ENCODE measurements at places on chromosomes 16 and 17. TPM values are rescaled to one million over a fixed set of nuclear protein-coding genes. Genes with fewer than 3 reads are reported as not detected.

- DNase-seq, result no peak
- no peak overlapping the region for H3K4me3 ChIP-seq
- H3K36me3 ChIP-seq, result no peaks in the 10 kb centered on the region
- H3K27me3 ChIP-seq, result no peaks in the 10 kb centered on the region
- no peaks in the 10 kb centered on the region for H3K4me1 ChIP-seq
These were observed 140.9 kb upstream of the WSB1 start for GRCh38 chr17:27153005-27153404.

DNA sequence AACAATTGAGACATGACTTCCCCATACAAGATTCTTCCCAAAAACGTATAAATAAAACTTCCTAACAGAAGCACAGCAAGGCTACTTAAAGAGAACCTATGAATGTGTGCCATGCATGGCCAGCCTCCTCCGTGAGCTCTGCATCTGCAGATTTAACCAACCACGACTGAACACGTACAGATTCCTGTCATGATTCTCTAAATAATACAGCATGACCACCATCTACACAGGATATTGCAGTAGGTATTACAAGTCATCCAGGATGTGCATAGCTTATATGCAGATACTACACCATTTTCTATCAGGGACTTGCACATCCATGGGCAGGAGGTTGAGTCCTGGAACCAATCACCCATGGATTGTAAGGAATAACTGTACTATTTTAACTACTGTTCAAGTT lies 1.4 kb upstream of the QRICH2 start:
- no peak overlapping the region for H3K27ac ChIP-seq
- H3K4me3 ChIP-seq, result no peak overlapping the region
- no peaks in the 10 kb centered on the region for H3K27me3 ChIP-seq
- DNase-seq, result no peak
- H3K36me3 ChIP-seq, result peaks cover 18% of the 10 kb centered on the region

- no peaks in the 10 kb centered on the region for H3K36me3 ChIP-seq
- no peaks in the 10 kb centered on the region for H3K4me1 ChIP-seq
- no peak overlapping the region for H3K4me3 ChIP-seq
These were observed 6.7 kb downstream of the SPACA3 start for GRCh38 chr17:32998111-32998886.

DNA sequence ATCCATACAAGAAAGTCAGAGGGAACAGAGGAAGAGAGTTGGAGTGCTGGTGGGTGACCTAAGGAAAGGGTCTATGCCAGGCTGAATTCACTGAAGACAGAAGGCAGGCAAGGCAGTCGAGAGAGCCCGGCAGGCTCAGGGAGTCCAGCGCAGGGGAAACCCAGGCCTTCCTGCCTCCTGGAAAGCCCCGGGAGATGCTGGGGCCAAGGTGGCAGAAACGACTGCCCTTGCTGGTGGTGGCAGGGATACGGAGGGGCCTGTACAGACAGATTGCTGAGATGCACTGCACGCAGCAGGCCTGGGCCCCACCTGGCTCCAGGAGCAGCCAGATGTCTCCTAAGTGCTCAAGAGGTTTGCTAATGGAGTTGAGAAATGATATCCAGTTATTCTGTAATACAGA lies 59.8 kb downstream of the GTF3C1 start:
- peaks cover 16% of the 10 kb centered on the region for H3K4me1 ChIP-seq
- no peak overlapping the region for H3K4me3 ChIP-seq
- peaks cover 67% of the 10 kb centered on the region for H3K36me3 ChIP-seq
- H3K27me3 ChIP-seq, result no peaks in the 10 kb centered on the region
- H3K27ac ChIP-seq, result no peak overlapping the region

- DNase-seq, result no peak
- H3K27ac ChIP-seq, result no peak overlapping the region
- no peaks in the 10 kb centered on the region for H3K27me3 ChIP-seq
- H3K4me3 ChIP-seq, result no peak overlapping the region
These were observed 39.8 kb downstream of the USP43 start for GRCh38 chr17:9684955-9685621.

NAGS gene
- 10.7 TPM for total RNA-seq

USP10 gene
- total RNA-seq, result 77.5 TPM

GDPD3 gene
- total RNA-seq, result 5.1 TPM

KRTAP4-3 gene
- not detected for total RNA-seq
